Head of caudate nucleus (tissue), 42 donors: ENCODE measurements at places on chromosomes 2 and 18.

DNA sequence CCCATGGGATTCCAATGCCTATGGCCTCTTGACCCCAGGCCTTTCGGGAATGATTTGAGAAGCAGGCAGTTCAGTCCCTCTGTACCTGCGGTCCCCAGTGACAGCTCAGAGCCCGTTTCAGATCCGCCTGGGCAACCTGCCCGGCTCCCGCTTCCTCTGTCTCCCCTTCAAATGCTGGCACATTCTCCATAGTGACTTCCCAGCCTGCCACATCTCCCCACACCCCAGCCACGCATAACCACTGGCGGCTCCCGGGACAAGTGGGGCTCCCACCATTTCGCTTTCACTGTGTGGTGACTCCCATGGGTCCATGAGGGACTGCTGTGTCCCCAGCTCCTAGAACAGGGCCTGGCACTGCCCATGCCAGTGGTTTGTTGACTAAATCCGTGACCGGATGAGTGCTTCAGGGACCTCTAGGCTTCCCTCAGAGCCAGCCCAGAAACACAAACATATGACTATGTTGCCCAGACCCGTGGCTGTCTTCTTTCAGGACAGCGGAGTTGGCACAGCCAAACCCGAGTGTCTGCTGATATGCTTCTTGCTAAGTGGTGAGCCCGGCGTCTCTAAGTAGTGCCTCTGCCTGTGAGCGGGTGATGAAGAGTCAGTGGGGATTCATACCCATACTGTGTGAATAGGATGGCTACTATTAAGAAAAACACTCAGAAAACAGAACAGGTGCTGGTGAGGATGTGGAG, 91.2 kb downstream of the GLI2 start:
- DNase-seq = no peak

DNA sequence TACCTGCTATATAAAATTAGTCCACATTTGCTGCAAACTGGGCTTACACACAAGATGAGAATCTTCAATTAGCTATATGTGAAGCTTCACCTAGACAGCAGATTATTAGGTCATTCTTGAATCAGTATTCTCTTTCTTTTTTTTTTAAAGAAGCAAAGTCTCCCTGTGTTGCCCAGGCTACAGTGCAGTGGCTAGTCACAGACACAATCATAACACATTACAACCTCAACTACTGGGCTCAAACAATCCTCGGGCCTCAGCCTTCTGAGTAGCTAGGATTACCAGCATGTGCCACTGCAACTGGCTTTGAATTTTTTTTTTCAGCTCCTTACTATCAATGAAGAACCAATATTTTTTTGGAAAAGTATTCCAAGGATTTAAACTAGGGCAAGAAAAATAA, 30.5 kb downstream of the OLA1 start:
- no peak for DNase-seq

GRCh38 chr2:44774826-44775492, 166.5 kb upstream of the SIX3 start:
- DNase-seq = no peak

DNA sequence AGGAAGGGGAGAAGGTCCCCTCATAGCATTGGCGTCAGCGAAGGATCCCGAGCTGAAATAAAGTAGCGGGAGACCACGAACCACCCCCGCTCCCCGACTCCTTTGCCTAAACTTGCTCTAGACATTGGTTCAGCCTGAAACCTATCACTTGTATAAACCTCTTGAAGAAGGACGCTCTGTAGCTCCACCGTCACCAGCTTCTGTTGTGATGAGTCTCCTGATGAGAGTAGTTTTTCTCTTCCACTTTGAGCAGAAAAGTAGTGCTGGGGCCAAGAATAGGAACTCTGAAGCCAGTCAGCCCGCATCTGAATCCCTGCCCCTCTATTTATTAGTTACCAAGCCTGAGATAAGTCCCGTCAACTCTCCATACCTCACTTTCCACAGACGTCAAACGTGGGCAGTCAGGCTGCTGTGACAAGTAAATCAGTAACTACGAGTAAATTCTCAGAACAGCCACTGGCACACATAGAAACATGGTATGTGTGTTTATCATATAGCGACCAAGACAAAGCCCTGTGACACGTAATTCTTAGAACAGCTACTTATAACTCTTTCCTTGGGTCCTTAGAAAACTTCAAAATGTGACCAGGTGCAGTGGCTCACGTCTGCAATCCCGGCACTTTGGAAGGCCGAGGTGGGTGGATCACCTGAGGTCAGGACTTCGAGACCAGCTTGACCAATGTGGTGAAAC, 61.7 kb downstream of the CD226 start:
- DNase-seq = no peak

GRCh38 chr2:144708626-144709025, 188.7 kb upstream of the ZEB2 start:
- DNase-seq = peak; percentile 69

DNA sequence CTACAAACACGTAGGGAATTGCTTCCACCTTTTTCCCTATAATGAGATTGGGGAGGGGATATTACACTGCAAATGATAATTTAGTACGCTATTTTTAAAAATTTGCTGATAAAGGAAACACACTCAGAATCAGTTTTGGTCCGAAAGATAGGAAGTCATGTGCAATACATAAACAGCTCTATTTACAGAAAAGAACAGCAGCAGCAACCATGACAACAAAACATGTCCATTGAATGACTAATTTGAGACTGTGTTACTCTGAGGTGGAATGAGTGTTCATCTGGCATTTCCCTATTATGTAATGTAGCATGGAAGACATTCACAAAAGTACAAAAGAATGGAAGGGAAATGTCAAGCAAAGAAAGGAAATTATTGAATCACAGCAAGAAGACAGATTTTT, 337.2 kb downstream of the NBAS start:
- no peak for DNase-seq

DNA sequence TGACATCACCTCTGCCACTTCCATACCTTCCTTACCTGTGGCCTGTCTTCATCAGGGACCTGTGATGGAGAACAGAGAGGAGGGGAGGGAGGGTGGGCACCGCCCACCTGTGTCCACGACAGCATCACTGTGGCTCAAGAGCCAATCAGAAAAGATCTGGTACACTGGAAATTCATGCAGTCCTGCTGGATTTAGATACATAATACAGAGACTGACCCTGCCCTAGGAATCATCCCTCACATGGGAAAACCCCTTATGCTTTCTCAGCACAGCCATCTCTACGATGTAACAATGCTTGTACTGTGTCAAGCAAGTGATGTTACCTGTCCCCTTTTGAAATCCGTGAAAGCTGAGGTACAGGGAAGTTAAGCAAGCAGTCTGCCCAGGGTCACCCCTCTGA, 145.6 kb upstream of the EPAS1 start:
- no peak for DNase-seq

GRCh38 chr2:144605231-144605840, 85.4 kb upstream of the ZEB2 start:
- no peak for DNase-seq

- no peak for DNase-seq
Observed at GRCh38 chr18:3286159-3286558, 24.2 kb downstream of the MYL12B start.

GRCh38 chr2:28552045-28552823, 56.4 kb downstream of the PLB1 start:
- DNase-seq = no peak
